Eye (tissue), 1 donor: ENCODE measurements at places on chromosomes 12 and 14.

GRCh38 chr12:33438851-33439586 is 600 bp downstream of the SYT10 start:
- DNase-seq: peak; percentile 71

- DNase-seq: no peak
Measured at GRCh38 chr12:101302741-101303140, 22.8 kb downstream of the UTP20 start.

DNA sequence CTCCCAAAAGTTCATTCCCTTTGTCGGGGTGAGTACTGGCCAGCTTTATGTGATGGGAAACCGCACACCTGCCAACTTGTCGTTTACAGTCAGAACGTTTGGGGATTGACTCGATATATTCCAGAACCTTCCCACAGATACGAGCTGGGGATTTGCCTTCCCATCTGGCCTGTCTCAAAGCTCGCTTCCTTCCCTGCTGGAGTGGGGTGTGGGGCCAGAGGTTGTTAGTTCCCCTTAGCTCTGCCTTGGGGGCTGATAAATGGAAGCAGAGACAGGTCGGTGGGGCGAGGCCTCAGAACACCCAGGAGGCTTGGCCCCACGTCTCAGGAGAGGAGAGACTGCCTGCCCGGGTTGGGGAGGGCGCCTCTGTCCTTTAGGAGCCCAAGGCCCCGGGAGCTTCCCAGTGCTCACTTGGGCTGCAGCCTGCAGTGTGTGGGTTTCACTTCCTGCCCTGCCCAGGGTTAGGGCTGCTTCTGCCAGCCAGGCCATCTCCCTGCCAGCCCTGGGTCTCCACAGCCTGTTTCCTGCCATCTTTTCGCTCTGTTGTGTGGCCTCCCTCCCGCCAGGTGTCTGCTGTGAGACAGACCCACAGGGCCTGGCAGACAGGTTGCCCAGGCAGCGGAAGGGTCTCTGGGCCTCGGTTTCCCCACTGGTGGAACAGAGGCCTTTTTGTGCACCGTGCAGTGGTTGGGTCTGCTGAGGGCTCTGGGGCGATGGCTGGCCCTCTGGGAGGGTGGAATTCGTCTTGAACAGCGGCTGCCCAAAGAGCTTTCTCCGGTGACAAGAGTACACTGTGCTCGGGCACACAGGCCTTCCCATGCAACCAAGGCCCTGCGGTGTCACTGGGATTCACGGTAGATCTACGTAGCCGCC is 8.1 kb upstream of the TEX22 start:
- no peak for DNase-seq

- no peak for DNase-seq
Measured at GRCh38 chr12:85394065-85394464, 114.0 kb downstream of the ALX1 start.

DNA sequence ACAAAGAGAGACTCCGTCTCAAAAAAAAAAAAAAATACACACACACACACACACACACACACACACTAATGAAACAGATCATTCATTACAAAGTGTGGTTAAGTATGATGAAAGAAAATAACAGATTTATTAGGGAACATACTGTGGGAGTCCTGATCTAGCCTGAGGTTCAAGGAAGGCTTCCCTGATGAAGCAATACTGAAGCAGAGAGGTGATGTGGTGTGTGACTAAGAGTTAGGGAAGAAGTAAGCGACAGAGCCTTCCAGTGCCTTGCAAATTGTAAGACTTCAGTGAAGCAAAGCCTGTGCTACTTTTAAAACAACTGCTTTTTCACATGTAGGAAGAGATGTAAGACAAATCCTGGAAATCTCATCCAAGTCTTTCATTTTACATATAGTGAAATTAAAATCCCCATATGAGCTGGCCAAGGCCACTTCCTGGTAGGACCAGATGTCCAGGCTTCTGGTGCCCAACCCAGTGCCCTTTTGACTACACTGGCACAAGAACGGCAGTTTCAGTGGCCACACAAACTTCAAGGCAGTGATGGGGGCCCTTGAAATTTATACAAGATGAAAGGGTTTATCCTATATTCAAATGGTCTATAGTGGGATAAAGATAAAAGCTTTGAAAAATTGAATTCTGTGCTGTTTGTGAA is 86.2 kb downstream of the STON2 start:
- DNase-seq: no peak

- DNase-seq: no peak
Measured at GRCh38 chr12:91185421-91185820, 2.8 kb upstream of the DCN start.

DNA sequence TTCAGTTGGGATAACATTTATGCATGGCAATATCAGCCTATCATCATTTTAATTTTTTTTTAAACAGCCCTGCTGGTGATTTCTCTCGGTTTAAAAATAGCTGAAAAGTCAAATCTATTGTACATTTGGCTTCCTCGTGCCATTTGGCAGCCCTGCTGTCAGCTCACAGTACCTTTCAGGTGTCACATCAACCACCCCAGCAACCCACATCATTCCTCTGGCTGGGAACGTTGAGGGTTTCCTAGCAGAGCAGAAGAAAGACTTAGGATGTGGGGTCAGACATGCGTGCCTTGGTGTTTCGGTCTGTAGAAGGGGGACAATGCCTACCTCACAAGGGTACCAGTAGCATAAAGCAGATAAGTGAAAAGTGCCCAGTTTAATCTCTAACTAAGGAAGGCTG is 15.8 kb downstream of the PEBP1 start:
- no peak for DNase-seq

GRCh38 chr14:80658733-80659132 is 282.8 kb downstream of the CEP128 start:
- DNase-seq: peak; percentile 39

DNA sequence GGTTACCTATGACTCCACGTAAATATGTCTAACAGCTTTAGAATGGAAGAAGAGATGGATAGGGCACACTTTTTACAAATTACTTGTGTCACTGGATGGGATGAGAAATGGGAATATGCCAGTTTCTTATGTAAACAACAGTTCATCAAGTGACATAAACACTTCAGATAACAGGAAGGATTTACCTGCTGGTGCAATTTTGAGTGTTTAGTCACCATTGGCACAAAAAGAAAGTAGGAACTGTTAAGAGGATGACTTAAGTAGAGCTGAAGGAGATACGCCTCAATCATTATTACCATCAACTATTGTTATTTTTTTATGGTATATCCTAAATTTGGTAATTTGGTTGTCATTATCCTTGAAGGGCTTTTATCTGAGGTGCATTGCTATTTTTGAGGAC is 83.2 kb downstream of the RMST start:
- DNase-seq: no peak

DNA sequence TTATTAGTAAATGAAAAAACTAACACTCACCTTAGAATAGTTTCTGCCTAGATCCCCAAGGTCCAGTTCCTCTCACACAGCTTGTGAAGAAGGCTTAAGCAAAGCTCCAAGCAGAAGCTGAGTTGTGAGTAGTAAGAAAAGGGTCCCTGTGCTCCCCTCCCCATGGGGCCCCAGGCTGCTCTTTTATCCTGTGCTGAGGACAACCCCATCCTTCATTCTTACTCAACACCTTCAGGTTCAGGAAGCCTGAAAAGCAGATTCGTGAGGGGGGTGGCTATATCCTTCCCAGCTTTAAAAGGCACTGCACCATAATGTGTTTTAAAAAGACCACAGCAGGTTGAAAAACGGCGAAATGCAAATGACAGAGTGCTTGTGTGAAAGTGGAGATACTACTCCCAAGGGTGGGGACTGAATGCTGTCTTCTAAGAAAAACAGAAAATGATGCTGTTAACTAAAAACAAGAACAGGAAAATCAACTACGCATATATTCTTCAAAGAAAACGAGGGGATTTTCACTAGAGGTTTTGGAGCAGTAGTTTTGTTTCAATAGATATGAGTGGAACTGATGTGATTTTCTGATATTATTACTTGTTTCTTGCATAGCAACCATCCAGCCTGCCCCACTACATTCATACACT is 182.7 kb downstream of the KTN1 start:
- no peak for DNase-seq

DNA sequence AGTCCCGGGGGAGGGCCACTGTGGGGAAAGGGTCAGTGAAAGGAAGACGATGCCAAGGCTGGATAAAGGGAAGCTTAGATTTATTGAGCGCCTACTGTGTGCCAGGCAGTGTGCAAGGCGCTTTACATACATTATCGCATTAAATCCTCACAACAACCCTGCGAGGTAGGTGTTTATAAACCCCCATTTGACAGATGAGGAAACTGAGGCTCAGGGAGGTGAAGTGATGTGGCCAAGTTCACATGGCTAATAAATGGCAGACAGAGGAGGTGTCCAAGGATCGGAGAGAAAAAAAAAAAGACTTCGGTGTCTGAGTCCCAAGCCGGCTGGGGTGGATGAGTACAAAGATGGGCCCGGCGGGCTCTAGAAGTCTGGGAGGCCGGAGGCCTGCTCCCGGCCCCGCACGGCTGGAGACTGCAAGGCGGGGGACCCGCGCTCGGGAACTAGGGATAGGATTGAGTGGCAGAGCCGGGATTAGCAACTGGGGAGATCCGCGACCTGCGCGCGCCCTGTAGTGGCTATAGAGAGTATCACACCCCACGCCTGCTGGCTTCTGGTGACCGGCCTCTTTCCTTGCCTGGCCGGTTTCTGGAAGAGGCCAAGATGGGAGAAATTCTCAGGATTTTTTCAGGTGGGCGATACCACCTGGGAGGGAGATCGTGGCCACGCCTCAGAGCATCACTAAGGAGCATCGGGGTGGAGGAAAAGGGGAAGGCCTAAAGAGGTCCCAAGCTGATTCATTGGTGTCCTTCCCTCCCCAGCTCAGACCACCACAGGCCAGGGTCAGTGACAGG is 3.9 kb downstream of the DDN start:
- peak; percentile 93 for DNase-seq

DNA sequence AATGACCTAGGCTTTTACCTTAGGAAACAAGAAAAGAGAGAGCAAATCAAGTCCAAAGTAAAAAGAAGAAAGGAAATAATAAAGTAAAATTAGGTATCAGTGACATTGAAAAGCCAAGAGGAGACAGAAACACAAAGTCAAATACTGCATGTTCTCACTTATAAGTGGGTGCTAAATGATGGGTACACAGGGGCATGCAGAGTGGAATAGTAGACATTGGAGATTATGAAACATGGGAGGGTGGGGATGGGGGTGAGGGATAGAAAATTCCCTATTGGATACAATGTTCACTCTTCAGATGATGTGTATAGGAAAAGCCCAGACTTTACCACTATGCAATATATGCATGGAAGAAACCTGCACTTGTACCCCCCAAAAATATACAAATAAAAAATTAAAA is 35.1 kb upstream of the CLMN start:
- no peak for DNase-seq

GRCh38 chr12:95074766-95075165 is 1.3 kb upstream of the NR2C1 start:
- peak; percentile 20 for DNase-seq

- DNase-seq: no peak
Measured at GRCh38 chr12:128314611-128315010, 47.6 kb downstream of the TMEM132C start.

DNA sequence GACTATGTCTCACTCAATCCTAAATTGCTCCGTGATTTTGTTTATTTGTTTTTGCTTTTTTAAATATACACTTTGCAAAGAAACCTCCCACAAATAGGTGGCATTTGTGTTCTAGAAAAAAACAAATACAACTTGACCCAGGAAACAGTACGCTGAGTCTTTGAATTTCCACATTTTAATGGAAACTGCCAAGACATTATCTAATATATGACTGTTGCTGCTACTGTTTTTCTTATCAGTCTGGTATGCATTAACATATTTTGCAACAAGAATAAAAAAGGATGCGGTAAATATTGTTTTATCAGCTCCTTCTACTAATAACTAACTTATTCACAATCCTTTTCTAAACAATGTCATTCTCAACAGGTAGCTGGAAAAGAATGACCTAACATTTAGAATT is 187.4 kb downstream of the LRIG3 start:
- no peak for DNase-seq

DNA sequence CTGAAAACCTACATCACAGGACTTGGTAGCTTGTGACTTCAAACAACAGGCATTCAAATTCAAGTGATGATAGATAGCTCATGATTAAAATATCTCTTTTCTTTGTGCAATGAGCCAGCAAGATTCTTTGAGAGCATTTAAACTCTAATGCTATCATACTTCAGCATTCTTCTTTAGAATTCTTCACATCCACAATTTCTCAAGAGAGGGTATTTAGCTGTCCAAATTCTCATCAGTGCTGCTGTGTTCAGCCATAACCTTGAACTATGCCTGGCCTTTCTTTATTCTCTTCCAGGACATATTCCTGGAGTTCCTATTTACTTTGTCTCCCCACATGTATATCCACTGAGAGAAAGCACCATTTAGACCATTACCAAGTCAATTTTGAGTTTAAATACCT is 321.1 kb downstream of the EGLN3 start:
- DNase-seq: no peak

GRCh38 chr14:52020161-52020714 is 30.9 kb downstream of the RTRAF start:
- DNase-seq: no peak
